ENCODE measurements at places on chromosomes 11 and 22. TPM values are rescaled to one million over a fixed set of nuclear protein-coding genes. Genes with fewer than 3 reads are reported as not detected.

- DNase-seq: no peak
Observed at GRCh38 chr11:66190786-66191185, 77.7 kb upstream of the RAB1B start.

- no peak for DNase-seq
Observed at GRCh38 chr11:121406291-121406690, 45.8 kb upstream of the SORL1 start.

GRCh38 chr11:109697140-109697843, 275.3 kb downstream of the C11orf87 start:
- DNase-seq: no peak

DNA sequence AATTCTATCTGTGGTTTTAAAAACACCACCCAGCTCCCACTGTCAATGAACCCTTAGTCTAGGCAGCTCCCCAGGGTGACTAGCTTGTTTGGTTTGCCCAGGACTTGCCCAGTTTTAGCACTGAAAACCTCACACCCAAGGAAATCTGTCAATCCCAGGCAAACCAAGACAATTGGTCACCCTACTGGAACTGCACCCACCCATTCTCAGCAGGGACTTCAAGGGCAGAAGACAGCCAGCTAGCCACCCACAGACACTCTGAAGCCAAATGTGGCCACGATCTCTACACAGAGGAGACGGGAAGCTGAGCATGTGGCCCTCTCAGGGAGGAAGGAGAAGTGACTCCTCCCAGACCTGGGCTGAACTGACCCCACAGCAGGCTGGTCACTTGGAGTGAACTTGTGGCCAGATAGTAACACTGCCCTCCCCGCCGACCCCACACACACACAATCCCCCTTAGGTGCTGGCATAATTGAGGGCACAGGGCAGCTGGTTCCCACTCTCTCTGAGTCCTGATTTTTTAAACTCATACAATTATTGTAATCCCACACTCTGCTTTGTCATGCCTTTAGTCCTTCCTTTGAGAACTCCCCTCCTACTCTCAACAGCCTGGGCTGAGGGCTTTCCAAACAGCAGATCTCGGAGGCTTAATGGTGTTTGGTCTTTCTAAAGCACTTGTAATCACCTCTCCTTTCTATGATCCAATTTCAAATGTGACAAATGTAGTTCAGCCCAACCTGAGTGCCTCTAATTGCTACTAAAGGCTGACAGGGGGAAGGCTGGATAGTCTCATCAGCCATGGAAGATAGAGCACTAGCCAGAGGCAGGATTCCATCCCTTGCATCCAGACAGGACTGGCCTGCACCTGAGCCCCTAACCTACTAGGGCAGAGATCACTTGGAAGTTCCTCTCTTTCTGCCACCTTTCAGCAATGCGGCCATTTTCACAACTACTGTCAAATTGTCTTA, 74.7 kb upstream of the DRD2 start:
- DNase-seq: no peak

GRCh38 chr11:93734427-93735222, 6.7 kb downstream of the TAF1D start:
- no peak for DNase-seq

GRCh38 chr22:41697126-41697775, 2.1 kb upstream of the MEI1 start:
- peak; percentile 60 for DNase-seq

- DNase-seq: no peak
Observed at GRCh38 chr11:95413761-95414160, 182.8 kb upstream of the SESN3 start.

Gene SCGB1D2
- not detected for polyA plus RNA-seq

Gene PRR33
- 6.3 TPM for polyA plus RNA-seq

GRCh38 chr11:71444811-71445210, 3.4 kb downstream of the DHCR7 start:
- no peak for DNase-seq

Gene ARHGAP20
- polyA plus RNA-seq: 8.7 TPM

Gene AQP11
- 1.6 TPM for polyA plus RNA-seq

DNA sequence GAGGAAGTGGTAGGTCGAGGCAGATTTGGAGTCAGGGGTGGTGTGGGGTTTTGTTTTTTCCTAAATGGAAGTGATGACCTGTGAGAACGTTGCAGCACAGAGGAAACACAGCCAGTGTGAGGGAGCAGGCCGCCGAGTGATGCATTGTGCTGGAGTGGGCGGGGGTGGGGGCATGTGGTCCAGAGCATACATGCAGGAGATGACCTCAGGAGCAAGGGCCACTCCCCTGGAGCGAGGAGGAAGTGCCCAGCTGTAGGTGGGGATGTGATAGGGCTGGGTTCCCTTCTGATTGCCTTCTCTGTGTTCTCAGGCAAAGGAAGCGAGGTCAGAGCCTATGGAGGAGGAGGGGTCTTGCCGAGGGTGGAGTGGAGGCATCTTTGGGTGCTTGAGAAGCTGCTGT, 81.4 kb downstream of the PPP6R3 start:
- DNase-seq: no peak

DNA sequence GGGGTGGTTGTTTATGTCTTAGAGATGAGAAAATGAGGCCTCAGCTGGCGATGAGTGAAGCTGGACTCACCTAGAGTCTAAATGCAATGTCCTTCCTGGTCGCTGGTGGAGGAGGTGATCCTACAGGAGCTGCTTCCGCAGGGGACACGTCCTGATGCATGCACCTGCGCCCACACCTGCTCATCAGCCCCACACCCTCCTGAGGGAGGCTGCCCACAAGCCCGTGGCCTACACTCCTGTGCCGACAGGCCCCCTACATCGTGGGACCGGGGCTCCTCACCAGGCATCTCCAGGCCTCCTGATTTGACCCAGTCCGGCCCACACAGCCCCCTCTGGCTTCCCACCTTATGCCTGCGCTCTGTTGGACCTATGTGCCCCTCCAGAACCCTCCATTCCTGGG, 857.2 kb downstream of the TBC1D22A start:
- DNase-seq: no peak

- no peak for DNase-seq
Observed at GRCh38 chr11:12864316-12865156, 144.6 kb upstream of the RASSF10 start.

DNA sequence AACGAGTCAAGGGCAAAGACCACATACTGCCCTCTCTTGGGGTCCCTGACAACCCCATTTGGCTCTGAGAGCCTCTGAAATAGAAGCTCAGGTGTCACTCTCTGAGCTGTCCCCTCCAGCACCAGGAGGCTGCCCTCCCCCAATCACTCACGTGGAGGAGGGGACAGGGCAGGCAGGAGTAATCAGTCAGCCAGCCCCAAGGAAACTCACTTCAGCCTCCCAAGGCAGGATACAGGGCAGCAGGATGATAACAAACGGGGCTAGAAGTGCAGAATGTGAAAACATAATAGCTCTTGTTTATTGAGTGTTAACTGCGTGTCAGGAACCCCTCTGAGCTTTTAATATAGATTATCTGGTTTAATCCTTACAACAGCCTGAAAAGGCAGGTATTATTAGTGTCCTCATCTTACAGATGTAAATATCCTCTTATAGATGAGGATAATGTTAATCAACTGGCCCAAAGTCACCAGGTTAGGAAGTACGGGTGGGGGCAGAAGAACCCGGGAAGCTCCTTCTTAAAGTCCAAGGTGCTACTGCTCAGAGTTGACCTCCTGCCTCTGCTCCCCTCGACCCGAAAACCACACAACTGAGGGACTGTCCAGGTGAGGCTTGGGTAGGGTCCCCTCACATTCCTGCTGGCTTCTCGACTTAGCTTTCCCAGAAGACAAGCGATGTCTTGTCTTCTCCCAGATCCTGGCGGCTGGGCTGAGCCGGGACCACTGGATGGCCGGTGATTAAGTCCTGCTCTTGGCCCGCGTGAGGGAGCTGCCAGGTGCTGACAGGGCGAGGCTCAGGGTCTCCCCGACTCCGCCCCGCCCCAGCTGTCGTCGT, 2.7 kb downstream of the CHRM4 start:
- no peak for DNase-seq

- no peak for DNase-seq
Observed at GRCh38 chr22:23704062-23704461, 13.2 kb downstream of the RGL4 start.

- DNase-seq: no peak
Observed at GRCh38 chr11:38950867-38951266, 2352.8 kb upstream of the RAG2 start.

Gene MRPL40
- polyA plus RNA-seq: 29.0 TPM

Gene LTO1
- polyA plus RNA-seq: 19.9 TPM

Gene IGSF9B
- polyA plus RNA-seq: 11.8 TPM

- DNase-seq: peak; percentile 57
Observed at GRCh38 chr11:66313321-66314185, 3.3 kb downstream of the CD248 start.

Gene OR8D4
- 0.06 TPM for polyA plus RNA-seq

DNA sequence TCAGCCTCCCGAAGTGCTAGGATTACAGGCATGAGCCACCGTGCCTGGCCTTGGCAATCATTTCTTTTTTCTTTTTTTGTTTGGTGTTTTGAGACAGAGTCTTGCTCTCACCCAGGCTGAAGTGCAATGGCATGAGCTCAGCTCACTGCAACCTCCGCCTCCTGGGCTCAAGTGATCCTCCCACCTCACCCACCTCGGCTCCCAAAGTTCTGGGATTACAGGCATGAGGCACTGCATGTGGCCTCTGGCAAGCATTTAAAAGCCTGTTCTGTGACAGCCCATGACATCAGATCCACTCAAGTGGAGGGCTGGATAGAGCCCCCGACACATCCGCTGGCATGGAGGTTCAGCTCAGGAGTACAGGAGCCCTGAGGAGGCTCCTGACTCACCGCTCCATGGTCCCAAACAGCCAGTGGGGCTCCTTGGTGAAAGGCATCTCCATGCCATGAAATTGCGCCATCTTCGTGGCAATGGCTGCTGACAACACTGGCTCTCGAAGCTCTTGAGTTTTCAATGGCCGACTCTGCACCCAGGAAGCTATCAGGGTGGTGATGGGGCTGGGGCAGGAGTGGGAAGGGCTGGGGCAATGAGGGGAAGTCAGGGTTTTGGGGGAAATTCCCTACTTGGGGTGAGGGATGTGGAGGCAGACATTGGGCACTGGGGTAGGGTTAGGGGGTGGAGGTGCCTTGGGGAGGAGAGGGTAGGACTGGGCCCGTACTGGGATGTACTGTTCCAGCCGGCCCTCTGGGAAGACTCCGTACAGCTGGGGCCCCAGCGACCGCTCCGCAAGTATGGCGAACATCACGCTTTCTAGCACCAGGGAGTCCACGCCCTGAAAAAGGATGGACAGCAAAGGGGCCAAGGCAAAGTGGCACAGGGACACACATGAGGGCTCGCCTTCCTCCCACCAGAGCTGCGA, 1.4 kb downstream of the CHKB start:
- DNase-seq: no peak

GRCh38 chr11:118841469-118842242, 42.0 kb upstream of the CXCR5 start:
- DNase-seq: no peak

DNA sequence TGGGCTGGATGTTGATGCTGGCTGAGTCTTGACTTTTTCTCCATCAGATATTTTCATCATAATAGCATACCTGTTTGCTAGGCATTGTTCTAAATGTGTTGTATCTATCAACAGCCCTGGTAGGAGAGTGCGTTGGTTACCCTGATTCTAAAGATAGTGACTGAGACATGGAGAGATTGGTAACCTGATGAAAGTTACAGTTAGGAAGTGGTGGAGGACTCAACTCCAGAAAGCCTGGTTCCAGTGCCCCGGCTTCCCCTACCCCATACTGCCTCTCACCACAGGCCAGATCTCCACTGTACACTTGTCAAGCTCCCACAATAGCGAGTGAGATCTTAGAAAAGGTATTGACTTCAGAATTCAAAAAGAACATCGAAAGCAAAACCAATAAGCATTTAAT, 22.8 kb upstream of the RELT start:
- DNase-seq: no peak

GRCh38 chr22:45709060-45709739, 37.6 kb downstream of the ATXN10 start:
- DNase-seq: no peak

Gene PLEKHA7
- polyA plus RNA-seq: 4.0 TPM

Gene ZNF280B
- 4.2 TPM for polyA plus RNA-seq

All from forelimb muscle (tissue), 1 donor.